Left colon (tissue), 2 donors: ENCODE measurements at places on chromosomes 16 and 17.

GRCh38 chr16:10870808-10871156, 6.2 kb upstream of the CIITA start:
- no peak for DNase-seq

GRCh38 chr17:76137351-76138233, 3.5 kb downstream of the FOXJ1 start:
- no peak for DNase-seq

DNA sequence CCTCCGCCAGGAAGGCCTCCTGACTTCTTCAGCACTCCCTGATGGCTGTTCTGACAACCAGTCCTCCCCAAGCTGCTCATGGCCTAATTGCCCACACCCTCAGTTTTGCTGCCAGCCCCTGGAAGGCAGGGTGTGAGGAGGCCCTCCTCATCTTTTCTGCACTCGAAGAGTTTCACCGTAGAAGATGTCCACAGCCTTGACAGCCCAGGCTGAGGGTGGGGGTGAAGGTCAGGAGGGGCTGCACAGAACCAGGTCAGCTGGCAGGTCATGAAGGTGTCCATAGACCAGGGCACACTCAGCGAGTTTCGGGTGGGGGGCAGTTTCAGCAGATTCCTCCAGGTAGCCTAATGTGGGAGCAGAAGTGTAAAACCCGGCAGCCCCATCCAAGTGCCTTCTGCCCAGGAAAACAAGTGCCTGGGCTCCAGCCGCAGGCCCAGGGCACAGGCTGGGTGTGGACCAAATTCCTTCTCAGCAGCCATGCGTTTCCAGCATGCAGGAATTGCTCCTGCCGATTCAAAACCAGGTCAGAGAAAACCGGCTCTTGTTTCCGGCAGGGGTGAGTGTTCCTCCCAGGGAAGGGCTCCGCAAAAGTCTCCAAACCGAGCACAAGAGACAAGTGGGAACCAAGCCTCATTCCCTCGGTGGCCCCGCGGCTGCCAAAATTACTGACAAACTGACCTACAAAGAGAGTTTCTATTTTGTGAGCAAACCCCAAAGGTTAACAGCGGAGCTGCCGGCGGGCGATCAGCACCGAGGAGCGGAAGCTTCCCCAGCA, 228.8 kb downstream of the C16orf78 start:
- no peak for DNase-seq

DNA sequence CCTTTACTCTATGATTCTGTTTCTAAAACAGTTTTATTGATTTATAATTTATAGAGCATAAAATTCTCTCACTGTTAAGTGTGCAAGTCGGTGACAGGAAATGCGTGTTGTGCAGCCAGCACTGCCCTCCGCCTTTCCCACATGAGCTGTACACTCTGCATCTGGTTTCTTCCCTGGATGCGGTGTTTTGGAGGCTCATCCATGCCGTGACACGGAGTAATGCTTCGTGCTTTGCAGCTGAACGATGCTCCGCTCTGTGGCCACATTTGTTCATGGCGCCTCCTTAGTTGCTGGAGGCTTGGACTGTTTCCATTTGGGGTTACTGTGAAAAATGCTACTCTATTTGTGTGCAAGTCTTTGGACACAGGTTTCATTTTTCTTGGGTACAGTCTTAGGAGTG, 7.2 kb upstream of the IGFALS start:
- DNase-seq, result no peak
